Glomerular endothelial cell (primary cell): ENCODE measurements at places on chromosomes 11 and 22.

DNA sequence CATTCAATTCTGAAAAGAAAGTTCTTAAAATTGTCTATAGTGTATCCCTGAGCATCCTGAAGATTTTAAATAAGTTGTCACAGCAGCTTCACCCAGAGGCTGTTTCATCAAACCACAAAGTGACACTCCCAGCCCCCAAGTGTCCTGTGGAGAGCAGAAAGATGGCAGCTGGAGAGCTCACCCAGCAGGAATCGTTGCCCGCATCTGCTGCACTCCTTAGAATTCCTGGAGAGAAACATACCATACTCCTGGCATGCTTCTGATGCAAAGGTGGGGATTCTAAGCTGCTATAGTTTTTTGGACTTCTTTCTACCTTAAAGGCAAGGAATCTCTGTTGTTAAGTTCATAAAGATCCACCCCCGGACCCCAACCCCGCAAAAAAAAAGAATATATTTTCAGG is 13.5 kb upstream of the CYB5R2 start:
- no peak for DNase-seq

- no peak for DNase-seq
Observed at GRCh38 chr11:64258946-64259532, 7.7 kb downstream of the PLCB3 start.

DNA sequence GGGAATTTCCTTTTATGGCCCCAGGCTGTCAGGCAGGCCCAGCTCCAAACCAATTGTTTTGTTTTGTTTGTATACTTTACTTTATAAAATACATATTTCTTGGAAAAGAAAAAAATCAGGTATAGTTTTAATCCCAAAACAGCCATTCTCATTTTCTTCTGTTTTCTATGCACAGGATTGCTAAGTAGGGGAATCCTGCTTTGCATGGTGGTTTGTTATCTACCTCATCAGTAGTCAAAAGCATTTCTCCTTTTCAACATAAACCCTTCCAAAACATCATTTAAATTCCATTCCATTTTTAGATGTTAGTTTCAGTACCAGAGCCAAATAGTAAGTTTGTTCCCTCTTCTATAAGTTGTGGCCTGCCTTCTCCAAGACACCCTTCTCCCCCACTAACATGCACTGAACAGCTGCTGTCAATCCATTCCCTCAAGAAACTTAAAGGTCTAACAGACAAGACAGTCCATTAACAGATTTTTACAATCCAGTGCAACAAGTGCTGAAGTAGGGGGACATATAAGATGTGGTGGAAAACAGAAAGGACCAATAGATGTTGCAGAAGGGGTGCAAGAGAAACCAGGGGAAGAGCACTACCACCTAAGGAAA is 3.7 kb downstream of the ILK start:
- DNase-seq, result no peak

- no peak for DNase-seq
Observed at GRCh38 chr11:76083563-76084451, 122.5 kb downstream of the WNT11 start.

GRCh38 chr22:33023153-33023827 is 34.9 kb downstream of the SYN3 start:
- DNase-seq, result no peak

- DNase-seq, result no peak
Observed at GRCh38 chr22:43889860-43890253, 2.0 kb downstream of the PNPLA5 start.

- no peak for DNase-seq
Observed at GRCh38 chr22:20080445-20080775, 369 bp downstream of the DGCR8 start.

DNA sequence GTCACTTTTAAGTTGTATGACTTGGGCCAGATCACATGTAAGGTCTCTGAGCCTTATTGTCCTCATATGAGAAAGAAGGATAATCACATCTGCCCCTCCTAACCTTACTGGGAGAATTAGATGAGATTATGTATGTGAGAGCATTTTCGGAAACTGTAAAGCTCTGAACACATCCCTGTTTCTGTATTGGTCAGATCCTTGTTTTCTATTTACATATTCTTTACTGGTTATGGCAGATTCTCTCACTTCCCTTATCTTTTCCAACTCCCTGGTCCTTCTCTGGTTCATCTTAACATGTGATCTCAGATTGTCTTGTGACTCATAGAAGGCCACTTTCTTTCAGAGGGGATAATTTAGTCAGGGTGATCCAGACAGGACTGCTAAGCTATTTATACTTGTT is 41.8 kb downstream of the CCDC81 start:
- DNase-seq, result no peak

DNA sequence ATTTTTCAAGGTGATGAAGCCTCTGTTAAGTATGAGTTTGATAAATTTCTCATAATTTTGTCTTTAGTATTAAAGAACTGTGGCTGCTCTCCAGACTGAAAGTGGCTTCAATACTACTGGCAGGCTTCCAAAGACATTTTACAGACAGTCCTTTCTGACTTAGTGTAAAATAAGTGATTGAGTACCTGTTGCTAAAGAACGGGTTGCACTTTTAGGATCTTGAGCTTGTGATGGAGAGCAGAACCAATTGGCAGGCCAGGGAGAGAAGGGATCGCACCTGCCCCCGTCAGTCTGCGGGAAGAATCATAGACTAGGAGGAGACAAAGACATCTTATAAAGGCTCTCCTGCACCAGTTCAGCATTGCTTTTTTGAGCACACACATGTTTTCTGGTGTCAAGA is 4.4 kb downstream of the NCAM1 start:
- no peak for DNase-seq
